ENCODE measurements at places on chromosomes 2 and 18.

- no peak for DNase-seq
These were observed 41.3 kb downstream of the TTC39C start for GRCh38 chr18:24055878-24056277.

GRCh38 chr18:61854578-61855448, 38.0 kb downstream of the RNF152 start:
- no peak for DNase-seq

DNA sequence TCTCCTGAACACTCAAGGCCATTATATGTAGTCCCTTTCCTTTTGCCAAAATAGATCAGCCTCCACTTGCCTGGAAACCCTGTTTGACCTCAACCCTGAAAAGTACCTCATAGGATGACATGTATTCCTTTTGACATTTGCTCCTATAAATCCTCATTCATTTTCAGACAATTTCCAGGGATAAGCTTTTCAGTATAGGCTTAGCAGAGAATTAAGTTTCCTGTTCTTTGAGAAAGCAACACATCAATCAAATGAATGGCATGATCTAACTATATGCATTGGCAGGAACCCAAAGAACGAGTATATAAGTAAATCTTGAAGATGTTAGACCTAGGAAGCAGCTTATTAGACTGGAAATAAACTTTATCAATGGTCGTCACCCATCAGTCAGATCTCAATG, 483.0 kb downstream of the CCDC85A start:
- no peak for DNase-seq

GRCh38 chr2:238949710-238950345, 101.9 kb downstream of the TWIST2 start:
- DNase-seq: no peak

DNA sequence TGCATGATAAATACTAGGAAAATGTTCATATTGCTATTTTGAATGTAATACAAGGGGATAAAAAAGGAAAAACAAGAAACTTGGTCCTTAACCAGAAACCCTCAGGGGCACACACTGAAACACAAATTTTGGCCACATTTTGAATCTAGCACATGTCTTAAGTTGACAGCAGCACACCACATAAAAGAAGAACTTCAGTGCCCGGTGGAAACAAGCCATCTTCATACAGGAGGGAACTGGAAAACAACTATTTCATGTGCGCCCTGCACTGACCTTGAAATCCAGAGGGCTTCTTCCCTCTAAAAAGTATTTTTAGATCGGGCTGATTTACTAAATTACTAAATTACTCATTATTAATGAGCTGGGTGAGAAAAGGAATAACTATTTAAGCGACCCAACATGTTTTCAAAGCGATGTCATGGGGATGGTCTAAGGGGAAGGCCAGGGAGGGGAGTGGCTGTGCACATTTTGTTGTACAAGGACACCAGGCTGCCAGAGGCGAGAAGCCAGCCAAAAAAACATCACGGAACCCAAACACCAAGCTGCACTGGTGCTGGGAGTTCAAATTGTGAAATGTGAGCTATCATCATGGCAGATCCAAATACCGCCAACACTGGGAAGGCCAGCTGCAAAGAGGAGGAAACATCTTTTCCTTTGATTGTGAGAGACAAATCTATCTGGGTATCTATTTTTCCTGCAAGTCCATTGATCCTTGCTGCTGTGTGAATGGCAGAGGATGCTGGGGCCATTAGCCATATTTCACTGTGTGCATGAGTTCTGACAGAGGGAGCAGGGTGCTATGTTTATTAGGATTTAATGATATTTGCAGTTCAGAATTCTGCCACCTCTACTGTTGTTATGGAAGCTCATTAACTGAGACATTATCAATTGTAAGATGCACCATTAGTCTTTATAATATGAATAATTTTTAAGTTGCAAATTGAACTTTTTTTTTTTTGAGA, 150.7 kb upstream of the LMAN1 start:
- no peak for DNase-seq

- no peak for DNase-seq
These were observed 30.1 kb downstream of the C1D start for GRCh38 chr2:68032702-68033101.

DNA sequence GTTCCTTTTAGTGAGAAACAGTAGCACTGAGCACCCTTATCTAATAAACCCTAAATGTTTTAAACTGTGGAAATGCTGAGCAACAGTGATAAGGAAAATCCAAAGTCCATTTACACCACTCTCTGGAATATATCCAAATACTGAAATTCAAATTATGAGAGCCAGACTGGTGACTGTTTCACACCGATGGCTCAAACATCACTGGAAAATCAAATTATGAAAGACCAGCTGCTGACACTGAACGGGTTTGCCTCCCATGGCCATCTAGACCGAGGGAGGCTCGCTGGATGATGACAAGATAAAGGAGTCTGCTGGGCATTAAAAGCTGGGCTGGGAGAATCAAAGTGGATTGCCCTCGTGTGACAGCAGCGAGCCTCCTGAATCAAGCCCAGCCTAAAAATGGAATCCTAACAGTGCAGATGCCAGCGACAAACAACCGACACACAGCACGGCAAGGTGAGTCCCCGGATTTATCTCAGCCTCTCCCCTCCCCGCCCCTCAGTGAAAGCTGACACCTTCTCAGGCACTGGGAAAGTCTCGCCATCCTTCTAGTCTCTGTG, 30.3 kb downstream of the SERPINE2 start:
- DNase-seq: no peak

GRCh38 chr2:191537921-191538320, 140.0 kb upstream of the NABP1 start:
- DNase-seq: no peak

DNA sequence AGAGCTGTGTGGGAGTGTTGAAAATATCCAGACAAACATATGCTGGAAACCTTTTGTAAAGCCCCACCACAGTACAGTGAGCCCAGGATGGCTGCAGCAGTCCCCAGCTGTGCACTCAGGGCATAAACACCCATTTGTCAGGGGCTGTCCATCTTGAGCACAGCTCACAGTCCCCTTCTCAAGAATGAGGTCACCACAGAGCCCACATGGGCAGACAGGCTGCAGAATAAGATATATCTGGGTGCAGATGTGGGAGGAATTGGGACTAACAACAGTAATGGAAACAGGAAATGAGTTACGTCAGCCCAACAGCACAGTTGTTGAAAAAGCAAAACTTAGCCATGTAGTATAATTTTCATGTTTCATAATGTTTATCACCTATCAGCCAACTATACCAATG, 219.6 kb downstream of the ETAA1 start:
- no peak for DNase-seq

DNA sequence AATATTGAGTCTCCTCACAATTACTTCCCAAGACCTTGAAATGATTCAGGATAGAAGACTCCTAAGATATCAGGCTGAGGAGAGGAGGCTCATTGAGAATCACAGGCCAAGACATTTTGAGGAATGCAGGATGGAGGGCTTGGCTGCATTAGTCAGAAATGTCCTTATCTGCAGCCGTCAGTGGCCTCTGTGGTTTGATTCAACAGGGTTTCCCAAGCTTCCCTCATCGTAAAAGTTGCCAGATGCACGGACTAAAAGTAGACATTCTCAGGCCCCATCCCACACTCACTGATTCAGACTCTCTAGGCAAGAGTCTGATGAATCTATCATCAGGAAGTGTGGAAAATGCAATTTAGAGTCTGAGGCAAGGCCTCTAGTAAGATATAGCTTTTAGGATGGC, 34.0 kb upstream of the TMEM178A start:
- no peak for DNase-seq

DNA sequence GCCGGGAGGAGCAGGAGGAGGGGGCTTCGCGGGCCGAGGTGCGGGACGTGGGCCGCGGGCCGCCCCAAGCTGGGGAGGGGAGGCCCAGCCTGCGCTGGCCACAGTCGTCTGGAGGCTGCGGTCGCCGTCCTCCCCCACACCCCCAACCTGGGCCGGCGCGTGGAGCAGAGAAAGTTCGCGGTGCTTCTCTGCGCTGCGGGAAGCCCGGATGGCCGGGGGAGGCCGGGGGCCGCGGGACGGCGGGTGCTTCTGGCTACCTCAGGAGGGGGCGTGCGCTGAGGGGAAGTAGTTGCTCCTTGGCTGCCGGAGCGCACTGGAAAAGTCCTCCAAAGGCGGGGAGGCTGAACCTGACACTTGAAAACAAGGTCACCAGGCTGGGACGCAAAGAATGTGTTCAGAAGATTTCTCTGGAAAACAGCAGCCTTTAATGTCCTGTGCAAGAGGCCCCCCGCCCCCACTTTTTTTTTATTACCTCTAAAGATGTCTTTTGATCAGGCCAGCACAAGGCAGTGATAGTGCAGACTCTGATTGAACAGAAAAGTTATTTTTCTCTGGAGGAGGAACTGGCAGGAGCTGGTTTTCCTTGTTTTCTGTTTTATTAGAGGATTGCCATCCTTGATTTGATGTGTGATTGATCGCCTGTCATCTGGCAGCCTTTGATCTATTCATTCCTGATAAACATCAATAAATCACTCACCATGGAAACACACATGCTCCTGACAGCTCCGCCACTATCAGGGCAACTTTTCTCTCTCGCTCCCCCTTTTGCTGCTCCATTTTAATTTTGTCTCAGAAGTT, 1.6 kb downstream of the TSHZ1 start:
- DNase-seq: no peak

GRCh38 chr2:7633566-7634153, 716.4 kb downstream of the RNF144A start:
- no peak for DNase-seq

DNA sequence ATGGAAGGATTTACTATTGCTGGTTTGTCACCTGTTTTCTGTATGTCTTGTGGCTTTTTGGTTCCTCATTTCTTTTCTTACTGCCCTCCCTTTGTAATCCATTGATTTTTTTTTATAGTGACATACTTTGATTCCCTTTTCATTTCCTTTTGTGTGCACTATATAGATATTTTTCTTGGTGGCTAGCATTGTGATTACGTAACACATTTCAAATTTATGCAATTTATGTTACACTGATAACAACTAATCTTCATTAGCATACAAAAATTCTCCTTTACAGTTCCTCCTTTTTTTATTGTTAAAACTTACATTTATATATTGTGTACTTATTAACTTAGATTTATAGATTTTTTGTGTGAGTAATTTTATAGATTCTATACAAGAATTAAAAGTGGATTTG, 80.6 kb downstream of the OTX1 start:
- no peak for DNase-seq

DNA sequence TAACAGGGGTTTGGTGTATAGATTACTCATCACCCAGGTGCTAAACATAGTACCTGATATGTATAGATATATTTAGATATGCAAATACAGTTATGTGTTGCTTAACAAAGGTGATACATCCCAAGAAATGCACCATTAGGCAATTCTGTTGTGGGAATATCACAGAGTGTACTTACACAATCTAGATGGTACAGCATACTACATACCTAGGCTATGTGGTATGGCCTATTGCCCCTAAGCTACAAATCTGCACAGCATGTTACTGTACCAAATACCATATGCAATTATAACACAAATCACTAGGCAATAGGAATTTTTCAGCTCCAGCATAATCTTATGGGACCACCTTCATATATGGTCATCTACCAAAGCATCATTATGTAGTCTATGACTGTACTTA, 43.5 kb upstream of the NPAS2 start:
- no peak for DNase-seq

DNA sequence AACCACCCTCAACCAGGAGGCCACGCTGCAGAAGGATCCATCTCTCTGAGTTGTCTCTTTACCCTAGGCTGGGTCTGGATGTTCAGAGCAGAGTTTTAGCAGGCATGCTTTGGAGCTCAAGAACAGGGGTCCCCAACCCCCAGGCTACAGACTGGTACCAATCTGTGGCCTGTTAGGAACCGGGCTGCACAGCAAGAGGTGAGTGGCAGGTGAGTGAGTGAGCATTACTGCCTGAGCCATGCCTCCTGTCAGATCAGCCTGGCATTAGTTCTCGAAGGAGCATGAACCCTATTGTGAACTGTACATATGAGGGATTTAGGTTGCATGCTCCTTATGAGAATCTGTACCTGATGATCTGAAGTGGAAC, 172.5 kb downstream of the UXS1 start:
- DNase-seq: no peak

- DNase-seq: no peak
These were observed 26.6 kb upstream of the SLC14A2 start for GRCh38 chr18:45588376-45589355.

GRCh38 chr18:48106976-48107781, 176.7 kb upstream of the SMAD2 start:
- DNase-seq: no peak

DNA sequence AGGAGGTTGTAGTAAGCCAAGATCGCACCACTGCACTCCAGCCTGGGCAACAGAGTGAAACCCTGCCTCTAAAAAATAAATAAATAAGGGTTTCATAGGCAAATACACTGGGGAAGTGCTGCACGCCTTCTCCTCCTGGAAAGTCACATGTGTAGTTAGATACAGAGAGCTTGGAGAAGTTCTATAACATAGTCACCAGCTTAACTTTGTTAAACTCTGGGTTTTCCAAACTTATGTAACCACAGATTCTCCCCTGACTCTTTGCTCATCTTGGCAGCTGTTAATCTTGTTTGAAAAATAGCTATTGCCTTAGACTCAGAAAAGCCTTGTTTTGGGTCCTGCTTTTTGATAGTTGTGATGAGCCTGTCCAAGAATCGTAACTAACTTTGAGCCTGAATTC, 25.2 kb downstream of the KIAA2012 start:
- no peak for DNase-seq

DNA sequence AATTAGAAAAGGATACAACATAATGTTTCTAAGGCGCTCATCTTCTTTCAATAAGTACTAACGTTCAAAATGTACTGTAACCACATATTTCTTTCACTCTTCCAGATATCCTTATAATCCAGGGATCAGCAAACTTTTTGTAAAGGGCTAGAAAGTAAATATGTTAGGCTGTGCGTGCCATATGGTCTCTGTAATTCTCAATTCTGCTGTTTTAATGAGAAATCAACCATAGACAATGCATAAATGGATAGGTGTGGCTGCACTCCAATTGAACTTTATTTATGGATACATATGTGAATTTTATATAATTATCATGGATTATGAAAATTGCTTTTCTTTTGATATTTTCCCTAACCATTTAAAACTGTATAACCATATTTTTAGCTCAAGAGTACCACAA, 459.4 kb downstream of the EPHA4 start:
- no peak for DNase-seq

DNA sequence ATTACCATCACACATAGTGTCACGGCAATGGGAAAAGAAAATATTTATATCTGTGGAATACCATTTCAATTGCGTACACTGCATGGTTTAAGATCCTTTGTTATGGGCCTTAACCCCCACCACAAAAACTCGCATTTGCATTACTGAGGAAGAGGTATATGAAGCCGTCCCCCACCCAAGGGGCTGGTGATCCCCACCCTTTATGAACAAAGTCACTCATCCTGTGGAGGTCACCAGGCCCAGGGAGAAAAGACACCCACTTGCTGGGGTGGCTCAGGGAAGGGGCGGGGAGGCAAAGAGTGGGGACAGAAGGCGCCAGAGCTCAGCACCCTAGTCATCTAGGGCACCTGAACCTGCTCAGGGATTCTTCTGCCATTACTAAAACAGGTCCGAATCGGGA, 133.8 kb downstream of the ZNF516 start:
- no peak for DNase-seq

DNA sequence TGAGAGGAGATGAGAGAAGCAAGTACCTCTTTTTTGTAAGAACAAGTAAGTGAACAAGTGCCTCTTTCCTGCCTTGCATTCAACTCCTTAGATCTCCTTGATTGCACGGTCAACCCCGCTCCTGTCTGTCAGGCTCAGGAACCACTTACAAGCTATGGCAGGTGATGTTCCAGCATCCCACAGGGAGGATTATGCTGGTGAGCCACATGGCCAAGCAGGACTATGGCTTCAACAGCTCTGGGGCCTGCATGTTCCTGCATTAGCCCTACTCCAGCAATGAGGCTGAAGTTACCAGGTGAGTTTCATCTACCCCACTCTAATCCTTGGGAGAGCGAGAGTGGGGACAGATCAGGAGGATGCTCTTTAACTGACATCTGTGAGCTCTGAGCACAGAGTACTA, 29.5 kb downstream of the TTC32 start:
- no peak for DNase-seq
